ENCODE measurements at places on chromosomes 1 and 21.

GRCh38 chr1:247548092-247548491 lies 842 bp upstream of the GCSAML start:
- no peak for DNase-seq

DNA sequence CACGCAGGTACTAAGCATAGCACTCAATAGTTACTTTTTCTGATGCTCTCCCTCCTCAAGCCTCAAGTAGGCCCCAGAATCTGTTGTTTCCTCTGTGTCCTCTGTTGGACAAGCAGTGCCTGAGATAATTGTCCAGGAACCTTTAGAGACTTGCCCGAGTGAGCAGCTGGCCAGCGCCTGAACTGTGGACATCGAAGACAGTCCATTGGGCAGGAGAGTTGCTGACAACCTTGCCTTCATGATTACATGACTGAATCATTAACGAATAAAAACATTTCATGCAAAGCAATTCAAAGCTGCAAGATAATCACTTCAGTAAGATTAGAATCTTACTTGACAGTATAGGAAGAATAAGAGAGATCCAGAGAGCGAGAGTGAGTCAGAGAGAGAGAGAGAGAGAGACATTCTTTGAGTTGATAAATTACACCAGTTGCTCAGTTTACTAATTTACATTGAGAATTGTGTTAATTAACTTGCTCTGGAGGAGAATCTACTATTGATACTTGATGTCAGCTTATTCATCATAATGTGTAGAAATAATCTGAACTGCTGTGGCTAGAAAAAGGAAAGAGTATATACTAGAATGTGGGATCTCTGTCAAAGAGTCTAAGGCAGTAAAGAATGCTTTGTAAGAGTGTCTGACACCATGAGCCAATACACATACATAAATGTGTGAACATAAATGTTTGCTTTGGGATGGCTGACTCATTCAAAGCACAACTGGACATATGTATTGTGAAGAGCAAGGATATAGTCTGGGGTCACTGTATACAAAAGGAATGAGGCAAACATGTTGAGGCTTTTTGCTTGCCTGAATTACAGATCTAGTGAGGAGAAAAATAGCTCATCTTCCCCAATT lies 216.0 kb downstream of the ZNF326 start:
- no peak for DNase-seq

DNA sequence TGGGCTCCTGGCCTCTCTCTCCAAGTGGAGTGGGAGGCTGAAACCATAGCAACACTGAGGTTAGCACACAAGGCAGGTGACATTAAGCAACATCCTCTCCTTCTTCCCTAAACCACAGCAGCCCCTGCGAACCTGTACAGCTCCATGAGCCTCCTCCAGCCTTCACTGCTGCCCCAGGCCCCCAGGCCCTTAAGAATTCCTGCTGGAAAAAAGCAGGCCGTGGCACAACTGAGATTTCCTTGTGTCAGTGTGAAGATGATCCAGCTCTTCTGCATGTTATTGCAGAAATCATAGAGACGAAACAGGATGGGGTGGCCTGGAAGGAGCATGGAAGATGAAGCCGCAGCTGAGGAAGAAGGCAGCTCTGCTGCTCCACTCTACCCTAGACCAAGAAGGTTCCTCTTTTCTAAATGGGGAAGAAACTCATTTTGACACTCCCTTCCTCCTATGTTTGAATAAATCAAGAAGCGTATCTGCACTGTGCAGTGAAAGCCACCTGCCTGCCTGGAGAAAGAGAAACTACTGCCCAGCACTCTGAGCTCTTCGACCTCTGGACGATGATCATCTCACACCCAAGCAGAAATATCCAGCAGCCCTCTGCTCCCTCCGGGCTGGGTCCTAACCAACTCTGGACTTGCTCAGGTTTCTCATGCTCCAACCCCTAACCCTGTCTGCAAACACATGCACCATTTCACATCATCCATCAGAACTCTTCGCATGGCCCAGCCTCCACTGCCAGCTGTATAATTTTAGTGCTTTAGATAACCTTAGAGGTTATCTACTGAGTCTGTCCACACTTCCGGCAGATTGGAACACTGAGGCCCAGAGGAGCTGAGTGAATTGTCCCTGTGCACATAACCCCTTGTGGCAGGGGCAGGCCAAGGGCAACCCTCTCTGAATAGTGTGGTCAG lies 20.7 kb downstream of the SH3BP5L start:
- no peak for DNase-seq

DNA sequence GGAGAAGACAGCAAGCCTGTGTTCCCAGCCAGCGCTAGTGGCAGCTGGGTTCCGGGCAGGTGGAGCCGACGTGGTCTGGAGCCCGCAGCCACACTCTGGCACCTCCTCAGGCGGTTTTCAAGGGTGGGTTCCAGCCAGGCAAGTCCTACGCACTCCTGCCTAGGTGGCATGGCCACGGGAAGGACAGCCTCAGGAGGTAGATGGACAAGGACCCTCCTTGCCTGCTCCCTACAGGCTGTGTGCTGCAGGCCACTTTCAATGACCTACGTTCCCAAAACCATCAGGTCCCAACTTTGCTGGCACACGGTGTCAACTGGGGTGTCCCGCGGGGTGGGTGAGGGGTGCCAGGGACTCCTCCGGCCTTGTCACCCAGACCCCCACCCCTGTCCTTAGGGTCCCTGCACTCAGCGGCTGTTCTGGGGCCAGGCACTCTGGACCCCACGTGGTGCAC lies 6.7 kb upstream of the PTGER3 start:
- DNase-seq, result no peak

DNA sequence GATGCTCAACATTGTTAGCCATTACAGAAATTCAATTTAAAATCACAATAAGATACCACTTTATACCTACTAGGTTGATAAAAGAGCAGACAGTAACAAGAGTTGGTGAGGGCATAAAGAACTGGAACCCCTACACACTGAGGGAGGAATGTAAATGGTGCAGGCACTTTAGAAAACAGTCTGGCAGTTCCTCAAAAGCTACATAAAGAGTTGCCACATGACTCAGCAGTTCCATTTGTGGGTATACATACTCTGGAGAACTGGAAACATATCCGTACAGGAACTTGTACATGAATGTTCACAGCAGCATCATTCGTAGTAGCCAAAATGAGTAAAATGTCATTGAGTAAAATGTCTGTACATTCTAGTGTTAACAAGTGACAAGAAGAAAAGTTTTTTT lies 17.0 kb downstream of the NSL1 start:
- DNase-seq, result peak; percentile 25

GRCh38 chr1:7221826-7222694 lies 436.8 kb downstream of the CAMTA1 start:
- DNase-seq, result no peak

GRCh38 chr1:91161166-91161565 lies 139.3 kb upstream of the ZNF644 start:
- no peak for DNase-seq

- no peak for DNase-seq
Measured at GRCh38 chr1:179775009-179775408, 31.9 kb downstream of the FAM163A start.

GRCh38 chr1:185343306-185343705 lies 26.3 kb upstream of the IVNS1ABP start:
- no peak for DNase-seq

GRCh38 chr21:37028570-37028969 lies 22.1 kb downstream of the RIPPLY3 start:
- DNase-seq, result no peak

DNA sequence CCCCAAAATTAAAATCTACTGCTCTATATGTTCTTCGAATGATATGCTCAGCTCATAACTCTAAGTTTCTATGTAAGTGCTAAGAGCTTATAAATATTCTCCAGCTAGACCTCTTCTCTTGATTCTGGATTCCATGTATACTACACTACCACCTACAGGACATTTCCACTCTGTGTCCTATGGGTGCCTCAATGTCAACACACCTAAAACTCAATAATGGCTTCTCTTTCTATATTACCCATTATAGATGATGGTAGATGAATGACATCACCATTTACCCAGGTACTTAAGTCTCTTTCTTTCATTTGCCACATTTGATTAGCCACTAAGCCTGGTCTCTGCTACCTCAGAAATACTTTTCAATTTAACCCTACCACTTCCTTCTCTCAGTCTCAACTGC lies 41.3 kb downstream of the TBX19 start:
- DNase-seq, result peak; percentile 52

- DNase-seq, result peak; percentile 95
Measured at GRCh38 chr1:202235856-202236837, 42.5 kb downstream of the LGR6 start.

DNA sequence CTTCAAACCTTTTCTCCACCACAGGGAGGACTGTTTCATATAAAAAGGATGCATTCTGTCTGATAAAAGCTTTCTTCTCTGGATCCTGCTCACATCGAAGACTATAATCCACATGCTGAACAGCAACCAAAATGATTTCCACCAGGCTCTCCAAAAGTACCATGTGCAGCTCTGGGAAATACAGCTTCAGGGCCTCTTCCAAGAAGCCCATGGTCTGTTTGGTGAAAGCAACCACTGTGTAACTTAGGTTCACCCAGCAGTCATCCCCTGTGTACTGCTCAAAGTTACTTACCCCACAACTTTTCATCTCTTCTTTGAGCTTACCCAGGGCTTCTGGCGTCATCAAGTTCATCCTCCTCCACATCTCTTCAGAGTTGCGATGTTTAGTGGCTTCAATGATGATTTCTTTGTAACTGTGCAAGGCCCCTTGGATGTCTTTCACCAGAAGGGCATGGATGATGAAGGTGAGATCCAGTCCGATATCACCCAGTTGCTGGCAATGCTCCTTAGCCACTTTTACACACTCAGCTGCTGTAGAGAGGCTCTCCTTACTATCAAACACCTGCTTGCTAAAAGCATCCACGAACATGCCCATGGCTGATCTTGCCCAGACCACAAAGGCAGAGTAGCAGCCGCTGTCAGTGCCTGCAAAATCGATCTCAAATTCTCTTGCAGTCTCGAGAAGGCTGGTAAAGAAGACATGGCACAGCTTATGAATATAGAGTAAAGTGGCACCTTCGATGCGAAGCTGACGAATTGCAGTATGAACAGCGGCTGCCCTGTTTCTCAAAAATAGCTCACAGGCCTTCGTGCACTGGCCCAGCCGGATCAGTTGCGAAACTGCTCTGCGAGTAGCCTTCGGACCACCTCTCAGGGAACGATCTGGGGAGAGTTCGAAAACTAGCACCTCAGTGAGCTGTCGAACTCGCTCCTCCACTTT lies 1.7 kb downstream of the EXOC8 start:
- DNase-seq, result no peak

- no peak for DNase-seq
Measured at GRCh38 chr1:832136-832535, 91.6 kb upstream of the SAMD11 start.

- DNase-seq, result no peak
Measured at GRCh38 chr1:207333009-207333600, 11.6 kb downstream of the CD55 start.

DNA sequence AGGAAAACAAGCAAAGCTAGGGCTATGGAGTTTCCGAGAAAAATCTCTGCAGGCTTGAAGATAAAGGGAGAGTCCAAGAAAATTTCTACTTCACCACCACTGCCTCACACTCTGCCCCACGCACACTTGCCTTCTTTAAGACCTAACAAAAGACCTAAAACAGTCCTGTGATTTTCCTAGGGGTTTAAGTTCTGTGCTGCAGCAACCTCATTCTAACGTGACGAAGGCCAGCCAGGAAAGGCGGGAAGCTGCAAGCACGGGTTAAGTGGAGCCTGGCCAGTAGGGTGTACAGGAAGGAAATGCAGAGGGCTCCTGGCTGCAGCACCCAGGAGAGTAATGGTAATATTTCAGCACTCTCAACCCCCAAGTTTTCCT lies 1.5 kb downstream of the SPATA6 start:
- peak; percentile 51 for DNase-seq

DNA sequence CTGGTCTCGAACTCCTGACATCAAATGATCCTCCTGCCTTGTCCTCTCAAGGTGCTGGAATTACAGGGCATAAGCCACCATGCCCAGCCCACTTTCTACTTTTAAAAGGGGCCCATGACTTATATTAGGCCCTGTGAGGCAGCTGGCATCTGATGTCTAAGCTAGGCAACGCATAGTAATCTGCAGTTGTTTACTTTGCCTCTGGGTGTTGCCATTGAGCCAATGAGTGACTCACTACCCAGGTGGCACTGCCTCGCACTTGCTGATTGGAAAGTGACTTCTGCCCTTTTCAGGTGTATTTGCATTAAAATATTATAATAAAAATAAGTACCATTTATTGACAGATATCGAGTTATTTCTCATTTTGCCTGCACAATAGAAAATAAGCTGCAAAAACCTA lies 84.9 kb downstream of the KIF14 start:
- peak; percentile 31 for DNase-seq

GRCh38 chr1:23384312-23385058 lies 14.8 kb upstream of the ZNF436 start:
- DNase-seq, result peak; percentile 76

DNA sequence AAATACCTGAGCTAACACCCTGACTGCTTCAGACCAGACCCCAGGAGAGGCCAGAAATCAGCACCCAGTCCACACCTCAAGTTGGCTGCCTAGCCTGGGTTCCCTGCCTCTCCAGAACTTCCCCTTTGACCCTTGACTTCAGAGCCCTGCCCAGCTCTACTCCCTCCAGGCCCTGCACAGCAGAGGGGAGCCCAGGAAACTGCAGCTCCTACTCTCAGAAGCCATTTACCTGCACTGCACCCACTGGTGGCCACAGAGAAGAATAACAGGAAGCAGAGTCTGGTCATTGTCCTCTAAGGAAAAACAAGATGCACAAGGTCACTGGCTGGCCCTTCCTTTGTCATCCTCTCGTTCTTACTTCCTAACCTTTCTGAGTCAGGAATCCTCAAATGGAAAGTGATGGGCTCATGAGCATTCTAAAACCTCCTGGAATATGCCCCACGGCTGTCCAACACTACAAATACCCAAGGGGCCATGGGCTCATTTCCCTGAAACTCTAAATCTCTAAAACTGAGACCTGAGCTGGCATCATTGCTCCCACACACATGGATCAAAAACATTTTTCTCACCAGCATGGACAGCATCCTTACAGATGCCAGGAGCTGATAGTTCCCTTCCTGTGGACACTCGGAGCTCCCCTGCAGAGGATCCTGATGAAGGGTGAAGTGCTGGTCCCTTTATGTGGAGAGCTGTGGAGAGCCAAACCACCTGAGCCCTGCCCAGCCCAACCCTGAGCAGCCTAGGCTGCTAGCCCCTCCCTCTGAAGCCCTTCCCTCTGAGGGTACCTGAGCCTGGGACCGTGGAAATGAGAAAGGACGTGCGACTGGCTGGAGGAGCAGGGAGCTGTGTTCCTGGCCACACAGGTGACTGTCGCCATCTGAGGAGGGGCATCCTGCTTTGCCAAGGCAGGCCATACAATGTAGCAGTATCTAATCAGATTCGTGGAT lies at the start of gene ITLN2:
ITLN2 (minus strand) TSS at position 652 of the 947 bp plus-strand sequence; CDS start at position 584, 68 bp downstream.
- peak; percentile 34 for DNase-seq

DNA sequence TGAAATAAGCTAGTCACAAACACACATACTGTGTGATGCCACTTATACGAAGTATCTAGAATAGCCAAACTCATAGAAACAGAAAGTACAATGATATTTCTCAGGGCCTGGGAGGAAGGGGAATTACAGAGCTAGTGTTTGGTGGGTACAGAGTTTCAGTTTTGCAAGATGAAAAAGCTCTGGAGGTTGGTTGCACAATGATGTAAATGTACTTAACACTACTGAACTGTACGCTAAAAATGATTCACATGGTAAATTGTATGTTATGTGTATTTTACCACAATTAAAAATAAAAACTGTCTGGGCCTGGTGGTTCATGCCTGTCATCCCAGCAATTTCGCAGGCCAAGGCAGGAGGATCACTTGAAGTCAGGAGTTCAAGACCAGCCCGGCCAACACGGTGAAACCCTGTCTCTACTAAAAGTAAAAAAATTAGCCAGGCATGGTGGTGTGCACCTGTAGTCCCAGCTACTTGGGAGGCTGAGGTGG lies 15.3 kb upstream of the FHAD1 start:
- DNase-seq, result no peak

GRCh38 chr1:234212764-234213657 lies 160.2 kb upstream of the COA6 start:
- peak; percentile 21 for DNase-seq

GRCh38 chr1:52523376-52523775 lies 29.5 kb downstream of the TUT4 start:
- DNase-seq, result peak; percentile 39

Data from HCEC 1CT (cell line).